ENCODE measurements at places on chromosomes 3 and 15.
A peak's percentile ranks its signal among the peaks of the same experiment; 100 is the strongest.

GRCh38 chr3:97089621-97090020 is 275.2 kb downstream of the EPHA6 start:
- DNase-seq = no peak

DNA sequence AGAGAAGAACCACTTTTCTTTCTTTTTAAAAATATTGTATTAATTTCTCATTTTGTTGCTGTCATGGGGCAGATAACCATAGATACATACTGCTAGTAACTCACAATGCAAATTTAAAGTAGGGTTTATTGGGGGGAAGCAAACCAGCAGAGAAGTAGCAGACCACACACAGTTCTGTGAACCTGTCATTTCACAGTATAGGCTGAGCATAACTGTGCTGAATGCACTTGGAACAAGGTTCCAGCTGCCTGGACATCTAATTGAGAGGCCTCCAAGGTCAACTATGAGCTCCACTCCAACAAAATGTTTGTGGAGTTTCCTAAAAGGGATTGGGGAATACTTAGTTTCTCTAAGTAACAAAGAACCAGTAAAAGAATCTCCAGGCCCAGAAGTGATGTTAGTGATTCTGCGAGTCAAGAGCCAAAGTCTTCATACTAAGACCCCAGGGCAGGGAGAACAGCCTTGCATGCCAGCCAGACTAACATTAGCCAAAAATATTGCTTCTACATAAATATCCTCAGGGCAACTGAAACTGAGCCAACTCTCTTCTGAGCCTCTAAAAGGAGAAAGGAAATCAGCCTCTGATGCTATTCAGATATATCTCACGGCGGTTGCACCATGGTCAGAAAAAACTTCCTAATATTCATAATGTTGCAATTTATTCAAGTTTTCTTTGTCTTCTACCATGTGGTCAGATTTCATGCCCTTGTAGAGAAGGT is 856.4 kb upstream of the ALCAM start:
- no peak for DNase-seq

- DNase-seq = peak; percentile 28
Measured at GRCh38 chr3:32847528-32847927, 29.7 kb downstream of the TRIM71 start.

GRCh38 chr3:49972656-49973055 is 32.7 kb downstream of the RBM6 start:
- no peak for DNase-seq

DNA sequence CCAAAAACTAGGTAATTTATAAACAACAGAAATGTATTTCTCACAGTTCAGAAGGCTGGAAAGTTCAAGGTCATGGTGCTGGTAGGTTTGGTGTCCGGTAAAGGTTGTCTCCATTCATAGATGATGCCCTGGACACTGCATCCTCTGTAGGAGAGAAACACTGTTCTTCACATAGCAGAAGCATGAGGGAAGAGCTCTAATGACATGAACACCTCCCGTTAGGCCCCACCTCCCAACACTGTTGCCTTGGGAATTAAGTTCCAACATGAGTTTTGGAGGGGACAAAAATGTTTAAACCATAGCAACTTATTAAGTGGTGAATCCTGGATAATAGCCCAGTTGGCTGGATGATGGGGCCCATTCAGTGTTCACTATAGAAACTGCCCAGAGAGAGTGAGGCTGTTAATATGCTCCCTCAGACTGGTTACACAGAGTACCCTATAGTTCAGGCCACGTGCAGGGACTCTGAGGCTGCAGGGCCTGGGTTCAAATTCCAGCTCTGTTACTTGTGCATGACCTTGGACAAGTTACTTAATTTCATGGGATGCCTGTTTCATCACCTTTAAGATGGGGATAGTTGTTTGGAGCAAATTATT is 37.0 kb downstream of the CCNL1 start:
- DNase-seq = no peak

- DNase-seq = no peak
Measured at GRCh38 chr3:58502872-58503271, 11.0 kb downstream of the KCTD6 start.

DNA sequence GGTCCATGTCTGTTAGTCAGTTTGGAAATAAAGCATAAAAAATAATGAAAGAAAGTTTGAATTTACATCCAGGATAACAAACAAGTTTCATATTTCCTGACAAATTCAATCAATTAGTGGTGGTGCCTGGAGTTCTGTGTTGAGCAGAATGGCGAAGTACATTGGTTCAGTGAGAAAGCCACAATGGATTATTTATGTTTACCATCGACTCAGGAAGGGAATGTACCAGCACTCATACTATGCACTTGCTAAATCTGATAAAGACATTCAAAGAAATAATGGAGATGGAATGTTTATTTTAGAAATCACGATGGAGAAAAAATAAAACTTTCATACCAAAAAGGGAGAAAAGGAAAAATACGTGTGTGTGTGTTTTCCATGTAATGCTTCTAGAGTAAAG is 45.3 kb upstream of the MME start:
- no peak for DNase-seq

GRCh38 chr3:41836360-41837134 is 125.4 kb downstream of the ULK4 start:
- DNase-seq = no peak

GRCh38 chr3:15051531-15051930 is 13.6 kb downstream of the MRPS25 start:
- DNase-seq = peak; percentile 69

DNA sequence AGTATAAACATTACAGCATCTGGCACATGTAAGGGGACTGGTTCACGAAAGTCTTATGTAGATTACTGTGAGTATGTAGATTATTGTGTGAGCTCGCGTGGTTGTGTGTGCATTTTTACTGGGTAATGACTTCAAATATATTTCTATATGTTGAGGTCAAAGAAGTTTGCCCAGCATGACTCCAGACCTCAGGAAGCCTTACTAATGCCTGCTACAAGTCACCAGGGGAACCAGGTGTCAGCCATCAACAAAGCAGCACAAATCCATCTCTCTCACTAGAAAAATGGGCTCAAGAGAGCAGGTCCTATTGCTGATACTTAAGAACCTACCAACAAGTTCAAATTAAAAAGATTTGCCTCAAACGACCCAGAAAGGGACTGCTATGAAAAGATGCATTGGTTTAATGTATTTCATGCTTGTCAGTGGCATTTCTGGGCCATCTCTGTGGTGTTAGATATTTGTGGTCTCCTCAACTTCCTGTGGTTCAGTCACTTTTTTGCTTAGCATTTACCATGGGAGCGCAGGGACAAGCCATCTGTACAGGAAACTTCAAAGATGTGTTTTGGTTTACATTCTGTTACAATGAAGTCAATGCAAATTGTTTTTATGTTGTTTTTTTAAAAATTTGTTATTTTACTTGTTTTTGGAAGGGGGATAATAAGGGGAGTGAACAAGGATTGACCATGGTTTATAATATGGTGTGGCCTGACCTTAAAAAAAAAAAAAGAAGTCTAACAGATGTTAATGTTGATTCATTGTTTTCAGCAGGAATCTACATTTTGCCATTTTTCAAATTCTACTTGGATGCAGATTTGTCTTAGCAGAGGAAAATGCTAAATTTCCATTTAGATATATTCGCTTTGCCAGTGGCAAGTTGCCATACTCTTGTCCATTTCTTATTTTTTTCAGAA is 172.1 kb upstream of the ADAMTS9 start:
- DNase-seq = no peak

DNA sequence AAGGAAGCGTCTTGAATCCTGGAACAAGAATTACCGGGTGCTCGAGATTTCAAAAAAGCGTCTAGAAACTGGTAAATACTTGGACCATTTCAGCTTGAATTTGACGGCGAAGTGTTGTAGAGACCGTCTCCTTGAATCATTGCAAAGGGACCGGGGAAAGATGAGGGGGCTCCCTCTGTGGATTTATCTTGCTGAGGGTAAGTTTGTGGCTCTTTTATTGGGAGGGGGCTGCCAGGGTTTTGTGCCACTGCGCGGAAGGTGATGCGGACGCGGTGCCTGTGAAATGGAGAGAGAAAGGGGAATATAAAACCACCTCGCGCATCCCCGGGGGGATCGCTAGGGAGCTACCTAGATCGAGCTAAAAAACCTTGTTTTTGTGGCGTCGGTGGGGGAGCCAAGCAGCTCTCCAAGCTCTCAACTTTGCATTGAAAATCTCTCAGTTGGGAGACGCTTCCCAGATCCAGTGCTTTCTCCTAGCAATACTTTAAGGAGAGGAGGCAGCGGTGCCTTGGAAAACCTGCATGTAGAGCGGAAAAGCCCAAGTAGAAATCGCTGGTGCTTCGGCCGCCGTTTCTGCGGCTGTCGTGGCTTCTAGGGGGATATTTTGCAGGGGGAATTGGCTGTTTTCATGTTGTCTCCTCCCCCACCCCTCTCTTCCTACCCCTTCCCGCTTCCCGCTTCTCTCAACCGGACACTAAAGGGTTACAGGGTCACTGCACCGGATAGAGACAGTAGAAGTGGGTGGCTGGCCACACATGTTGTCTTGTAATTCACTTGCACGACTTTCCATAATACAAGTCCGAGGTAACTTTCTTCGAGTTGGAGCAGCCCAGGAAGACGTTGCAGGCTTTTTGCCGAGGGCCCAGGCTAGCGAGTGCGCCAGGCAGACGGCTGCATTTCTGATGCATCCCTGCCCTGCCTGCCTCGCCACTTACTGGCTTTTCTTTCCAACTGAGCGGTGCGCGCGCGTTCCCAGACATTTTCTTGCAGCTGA is 187.6 kb downstream of the NLGN1 start:
- no peak for DNase-seq

- no peak for DNase-seq
Measured at GRCh38 chr15:99452010-99452409, 113.8 kb upstream of the MEF2A start.

GRCh38 chr3:24400450-24400849 is 94.2 kb downstream of the THRB start:
- DNase-seq = no peak

GRCh38 chr3:8413337-8413926 is 88.2 kb upstream of the LMCD1 start:
- no peak for DNase-seq

Measured in hematopoietic multipotent progenitor cell treated with erythropoietin and hydrocortisone succinate and interleukin-3 and kit ligand, for 15 days (in vitro differentiated cells).